ENCODE measurements at places on chromosomes 6 and 20.

DNA sequence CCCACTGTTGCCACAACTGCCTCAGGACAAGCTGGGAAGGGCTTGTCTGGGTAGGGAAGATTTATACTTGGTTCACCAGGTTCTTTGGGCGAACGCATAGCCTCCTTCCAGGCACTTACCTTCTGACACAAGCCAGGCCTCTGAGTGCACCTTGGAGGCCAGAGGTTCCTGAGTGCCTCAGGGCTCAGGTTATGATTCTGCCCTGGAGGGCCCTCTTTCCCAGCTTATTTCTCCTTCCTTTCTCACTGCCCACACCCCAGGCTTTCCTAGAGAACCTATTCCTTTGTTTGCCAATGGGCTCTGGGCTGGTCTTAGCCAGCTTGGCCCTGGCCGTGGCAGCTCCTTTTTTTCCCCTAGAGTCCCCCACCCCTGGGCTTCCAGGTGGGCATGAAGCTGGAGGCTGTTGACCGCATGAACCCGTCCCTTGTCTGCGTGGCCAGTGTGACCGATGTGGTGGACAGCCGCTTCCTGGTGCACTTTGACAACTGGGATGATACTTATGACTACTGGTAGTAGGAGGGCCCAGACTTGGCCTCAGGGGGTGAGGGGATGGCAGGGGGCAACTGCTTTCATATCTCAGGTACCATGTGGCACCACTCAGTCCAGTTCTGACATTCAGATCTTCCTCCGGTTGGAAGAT, 25.0 kb downstream of the L3MBTL1 start:
- DNase-seq = no peak

DNA sequence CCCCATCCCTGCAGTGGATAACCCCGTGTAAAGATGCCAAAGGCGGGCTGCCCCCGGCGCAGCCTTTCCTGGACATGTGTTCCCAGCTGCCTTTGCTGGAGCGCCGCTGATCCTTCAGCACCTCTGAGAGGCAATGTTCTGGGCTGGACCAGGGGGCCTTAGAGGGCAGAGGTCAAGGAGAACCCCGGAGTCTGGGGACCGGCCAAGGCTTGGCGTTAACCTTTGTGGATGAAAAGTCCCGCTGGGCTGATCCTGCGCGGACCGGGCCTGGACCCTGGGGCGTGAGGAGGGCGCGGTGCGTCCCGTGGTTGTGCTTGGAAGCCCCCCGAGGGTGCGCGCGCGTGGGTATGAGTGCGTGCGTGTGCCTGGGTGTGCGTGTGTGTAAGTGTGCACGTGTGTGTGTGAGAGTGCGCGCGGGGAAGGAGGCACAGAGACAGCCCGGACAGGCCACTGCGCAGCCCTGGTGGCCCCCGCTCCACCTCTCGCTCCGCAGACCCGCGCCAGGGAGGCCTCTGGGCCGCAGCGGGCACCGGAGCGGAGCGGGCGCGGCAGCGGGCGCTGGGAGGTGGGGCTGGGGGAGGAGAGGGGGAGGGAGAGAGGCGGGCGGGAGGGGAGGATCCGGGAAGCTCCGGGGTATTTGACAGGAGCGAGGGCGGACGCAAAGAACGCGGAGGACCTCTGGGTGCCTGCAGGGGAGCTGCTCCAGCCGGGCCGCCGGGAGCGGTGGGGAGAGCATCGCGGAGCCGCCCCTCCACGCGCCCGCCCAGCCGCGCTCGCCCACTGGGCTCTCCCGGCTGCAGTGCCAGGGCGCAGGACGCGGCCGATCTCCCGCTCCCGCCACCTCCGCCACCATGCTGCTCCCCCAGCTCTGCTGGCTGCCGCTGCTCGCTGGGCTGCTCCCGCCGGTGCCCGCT, at the start of gene SMOC2:
SMOC2 (plus strand) TSS at position 665 of the 914 bp plus-strand sequence; CDS start at position 852, 187 bp downstream.
- no peak for DNase-seq

DNA sequence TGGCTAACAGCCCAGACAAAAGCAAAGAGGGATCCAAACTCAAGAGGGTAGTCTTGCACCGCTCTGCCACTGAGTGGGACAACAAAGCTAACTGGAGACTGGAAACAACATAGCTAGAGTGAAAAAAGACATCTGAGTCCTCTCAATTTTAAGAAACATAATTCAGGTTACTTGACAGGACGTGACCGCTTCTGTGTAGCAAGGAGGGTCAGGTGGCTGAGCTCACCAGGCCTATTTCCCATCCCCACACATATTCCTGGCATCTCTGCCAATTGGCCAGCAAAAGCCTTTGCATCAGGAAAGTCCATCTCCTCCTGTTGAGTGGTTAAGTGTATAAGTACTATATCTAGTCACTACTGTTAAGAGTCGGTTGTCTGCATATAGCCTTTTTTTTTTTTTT, 25.3 kb upstream of the TBC1D20 start:
- no peak for DNase-seq

DNA sequence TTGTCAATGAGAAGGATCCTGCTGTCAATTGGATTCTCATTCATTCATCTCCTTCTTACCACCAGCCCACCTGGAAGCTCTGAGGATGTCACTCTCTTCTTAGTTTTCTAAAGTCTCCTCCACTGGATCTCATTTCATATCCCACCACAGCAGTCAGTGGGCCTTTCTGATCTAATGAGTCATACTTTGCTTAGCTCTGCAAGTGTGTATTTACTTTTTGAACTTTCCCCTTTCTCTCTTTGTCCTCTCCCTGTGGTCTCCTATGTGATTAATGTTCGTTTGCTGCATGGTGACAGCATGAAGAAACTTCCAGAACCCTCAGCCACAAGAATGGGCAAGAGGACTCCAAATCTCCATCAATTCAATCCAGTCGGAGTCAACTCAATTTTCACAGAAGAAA, 63.6 kb upstream of the SYNDIG1 start:
- DNase-seq = no peak

Data from EL (cell line).